GM20000 (cell line): ENCODE measurements at places on chromosomes 11 and 22.

- no peak for DNase-seq
Observed at GRCh38 chr11:45280449-45280848, 5.7 kb downstream of the SYT13 start.

GRCh38 chr11:75639762-75640181, 29.1 kb downstream of the MAP6 start:
- no peak for DNase-seq

DNA sequence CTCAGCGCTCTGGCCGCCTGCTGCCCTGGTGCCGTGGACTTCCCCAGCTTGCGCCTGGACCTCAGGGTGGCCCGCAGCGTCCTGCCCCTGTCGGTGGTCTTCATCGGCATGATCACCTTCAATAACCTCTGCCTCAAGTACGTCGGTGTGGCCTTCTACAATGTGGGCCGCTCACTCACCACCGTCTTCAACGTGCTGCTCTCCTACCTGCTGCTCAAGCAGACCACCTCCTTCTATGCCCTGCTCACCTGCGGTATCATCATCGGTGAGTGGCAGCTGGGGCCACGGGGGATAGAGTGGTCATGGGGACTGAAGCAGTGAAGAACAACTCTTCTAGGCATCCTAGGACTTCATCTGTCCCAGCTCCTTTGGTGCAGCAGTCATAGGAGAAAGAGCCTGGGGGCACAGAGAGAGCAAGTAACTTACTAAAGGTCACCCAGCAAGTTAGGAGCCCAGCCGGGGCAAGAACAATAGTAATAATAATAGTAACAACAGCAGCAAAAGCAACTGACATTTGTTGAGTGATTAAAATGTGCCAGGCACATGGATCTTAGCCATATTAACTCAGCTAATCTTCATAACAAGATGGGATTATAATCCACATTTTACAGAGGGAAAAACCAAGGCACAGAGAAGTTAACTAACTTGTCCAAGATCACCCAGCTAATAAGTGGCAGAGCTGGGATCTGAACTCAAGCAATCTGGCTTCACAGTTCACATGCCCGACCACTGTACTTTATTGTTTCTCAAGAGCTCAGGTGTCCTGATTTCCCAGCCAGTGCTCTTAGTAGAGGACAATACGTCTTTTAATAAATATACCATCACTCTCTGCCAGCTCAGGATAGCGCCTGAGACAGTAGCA, 1.4 kb downstream of the SLC35C1 start:
- DNase-seq, result no peak

DNA sequence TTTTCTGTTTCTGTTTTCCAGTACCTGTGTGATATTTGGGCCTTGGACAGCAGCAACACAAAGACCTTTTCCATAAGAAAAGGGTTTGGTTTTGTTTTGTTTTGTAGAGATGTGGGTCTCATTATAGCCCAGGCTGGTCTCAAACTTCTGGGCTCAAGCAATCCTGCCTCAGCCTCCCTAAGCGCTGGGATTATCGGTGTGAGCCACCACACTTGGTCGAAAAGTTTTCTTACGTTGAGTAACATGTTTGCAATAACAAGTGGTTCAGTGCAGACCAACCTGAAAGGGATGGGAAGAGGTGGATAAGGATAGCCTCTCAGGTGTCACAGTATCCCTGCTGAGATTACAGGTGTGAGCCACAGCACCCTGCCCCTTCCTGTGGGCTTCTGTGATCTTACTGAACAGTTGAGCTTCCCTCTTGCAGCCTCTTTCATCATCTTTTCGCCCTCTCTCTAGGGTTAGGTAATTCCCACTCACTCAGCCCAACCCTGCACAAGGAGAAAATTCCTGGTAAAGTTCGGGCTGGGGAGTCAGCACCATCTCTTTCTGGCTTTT, 3.5 kb upstream of the MRPL48 start:
- no peak for DNase-seq

DNA sequence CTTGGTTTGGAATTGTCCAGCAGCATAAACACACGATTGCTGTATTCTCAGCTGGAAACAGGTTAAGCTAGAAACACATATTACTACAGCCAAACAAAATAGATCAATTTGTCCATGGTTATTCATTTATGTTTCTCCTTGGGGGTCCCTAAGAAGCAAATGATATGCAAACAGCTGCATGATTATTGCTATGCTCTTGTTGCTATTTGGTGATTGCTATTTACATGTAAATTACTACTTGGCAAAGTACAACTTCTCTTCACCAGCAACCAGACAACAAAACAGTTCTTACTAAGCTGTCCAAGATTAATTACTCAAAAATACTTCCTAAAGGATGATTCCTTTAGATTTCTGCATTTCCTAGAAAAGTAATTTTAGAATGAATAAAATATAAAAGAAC, 567.9 kb upstream of the ARHGAP42 start:
- no peak for DNase-seq

- no peak for DNase-seq
Observed at GRCh38 chr11:7511401-7511800, 2.4 kb upstream of the PPFIBP2 start.

DNA sequence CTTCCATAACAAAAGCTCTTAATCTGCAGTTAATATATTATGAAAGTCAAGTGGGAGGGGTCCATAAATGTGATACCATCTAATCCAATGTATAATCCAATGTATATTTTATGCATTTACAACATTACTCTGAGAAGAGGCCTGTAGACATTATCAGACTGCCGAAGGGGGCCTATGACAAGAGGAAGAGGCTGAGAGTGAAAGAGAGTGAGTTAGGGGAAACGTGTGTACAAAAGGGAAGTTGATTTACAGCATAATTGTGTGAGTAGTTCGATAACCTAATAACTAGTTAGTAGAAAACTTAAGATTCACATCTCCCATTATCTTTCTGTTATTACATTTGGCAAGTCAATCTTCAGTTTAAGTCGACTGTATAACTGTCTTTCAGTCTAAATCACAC, 86.6 kb downstream of the DDX10 start:
- DNase-seq, result peak; percentile 8

DNA sequence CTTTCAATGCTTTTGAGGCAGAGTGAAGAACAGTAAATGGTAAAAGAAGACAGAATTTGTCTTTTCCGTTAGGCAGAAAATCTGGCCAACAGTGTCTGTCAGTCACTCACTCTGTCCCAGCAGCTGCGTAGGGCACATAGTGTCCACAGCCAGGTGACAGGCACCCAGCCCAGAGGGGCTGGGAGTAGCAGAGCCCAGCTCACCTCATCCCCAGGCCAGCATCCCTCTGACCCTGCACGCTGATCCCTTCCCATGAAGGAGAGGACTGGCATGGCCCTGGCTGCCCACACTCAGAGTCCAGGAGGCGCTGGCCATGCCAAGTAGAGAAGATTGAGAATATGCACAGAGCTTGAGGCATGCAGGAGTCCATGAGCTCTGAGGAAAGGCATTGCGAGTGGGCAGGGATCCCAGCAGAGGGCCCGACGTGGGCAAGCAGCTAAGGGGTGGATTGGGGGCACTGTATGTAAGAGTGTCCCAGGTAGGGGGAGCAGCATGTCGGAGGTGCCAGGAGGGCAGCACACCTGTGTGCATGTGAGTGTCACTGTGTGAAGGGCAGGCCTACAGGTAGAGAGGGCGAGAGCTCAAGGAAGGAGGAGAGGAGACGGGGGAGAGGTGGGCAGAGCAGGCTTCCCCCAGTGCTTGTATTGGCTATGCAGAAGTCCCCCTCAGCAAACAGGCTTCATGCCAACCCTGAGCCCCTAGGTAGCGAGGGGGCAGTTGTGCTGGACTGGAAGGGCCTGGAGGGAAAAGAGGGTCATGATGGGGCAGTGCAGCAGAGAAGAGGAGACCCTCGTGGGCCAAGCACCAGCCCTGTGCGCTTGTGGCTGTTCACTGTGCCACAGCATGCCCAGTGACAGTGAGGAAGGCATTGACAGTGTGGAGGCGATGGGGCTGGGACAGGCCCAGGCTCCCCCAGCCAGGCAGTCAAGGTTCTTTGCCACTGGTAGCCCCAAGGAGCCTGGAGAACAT, 133.8 kb downstream of the OSBP2 start:
- DNase-seq, result peak; percentile 5

GRCh38 chr22:38352436-38352835, 35.2 kb upstream of the CSNK1E start:
- no peak for DNase-seq
